ENCODE measurements at places on chromosomes 13 and 19.

- DNase-seq: no peak
These were observed 7.2 kb downstream of the RNASEH2B start for GRCh38 chr13:50916701-50917184.

DNA sequence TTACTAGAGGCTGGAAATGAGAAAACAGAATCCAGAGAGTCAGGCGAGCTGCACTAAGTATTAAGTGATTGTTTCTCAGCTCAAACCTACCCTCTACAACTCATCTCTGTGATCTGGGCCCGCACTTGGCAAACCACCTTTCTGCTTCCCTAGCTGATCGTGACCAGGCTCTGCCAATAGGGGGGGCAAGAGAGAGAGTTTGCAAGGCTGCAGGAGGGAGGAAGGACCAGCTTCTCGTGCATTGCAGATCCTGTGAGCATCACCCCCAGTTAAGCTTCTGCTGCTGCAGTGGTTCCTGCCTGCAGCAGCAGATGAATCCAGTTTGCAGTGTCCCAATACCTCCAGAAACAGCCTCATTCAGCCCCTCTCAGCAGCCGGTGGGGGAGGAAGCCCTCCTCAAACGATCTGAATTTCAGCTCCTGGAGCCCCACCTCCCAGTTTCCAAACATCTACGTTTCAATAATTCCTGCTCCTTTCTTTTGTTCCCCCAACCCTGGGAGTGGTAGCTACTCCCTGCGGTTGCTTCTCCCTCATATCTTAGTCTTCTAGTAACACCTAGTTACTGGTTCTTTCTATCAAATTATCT lies 20.0 kb downstream of the XRCC1 start:
- DNase-seq: peak; percentile 87

DNA sequence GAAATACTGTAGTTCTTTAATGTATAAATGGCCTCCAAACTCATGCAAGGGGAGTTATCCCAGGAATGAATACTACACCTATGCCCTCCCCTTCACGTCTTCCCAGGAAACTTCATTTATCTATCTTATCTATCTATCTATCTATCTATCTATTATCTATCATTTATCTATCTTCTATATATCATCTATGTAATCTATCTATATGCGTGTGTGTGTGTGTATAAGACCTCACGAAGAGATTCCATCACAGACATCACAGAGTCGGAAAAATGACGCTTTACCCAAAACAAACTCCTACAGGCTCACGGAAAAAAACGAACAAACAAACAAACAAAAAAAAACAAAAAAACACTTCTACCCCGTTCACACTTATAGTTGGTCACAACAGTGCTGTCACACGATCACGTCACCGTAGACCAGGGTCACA lies 486 bp downstream of the ZNF529 start:
- DNase-seq: no peak

DNA sequence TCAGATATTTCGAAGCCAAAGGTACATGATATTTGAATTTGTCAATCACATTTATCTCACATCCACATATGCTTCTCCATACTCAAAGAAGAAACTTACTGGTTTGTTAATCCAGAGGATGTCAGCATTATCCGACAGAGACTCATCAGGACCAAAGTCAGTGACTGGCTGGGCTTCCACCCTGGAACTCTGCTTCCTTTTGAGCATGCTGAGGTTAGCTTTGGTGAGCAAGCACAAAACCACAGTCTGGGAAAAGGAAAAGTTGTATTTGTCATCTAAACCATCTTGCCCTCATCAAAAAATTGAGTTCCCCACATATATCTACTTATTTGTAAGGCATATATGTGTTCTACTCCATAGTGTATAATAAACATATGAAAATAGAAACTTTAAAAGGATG lies 17.4 kb downstream of the NALCN start:
- no peak for DNase-seq

DNA sequence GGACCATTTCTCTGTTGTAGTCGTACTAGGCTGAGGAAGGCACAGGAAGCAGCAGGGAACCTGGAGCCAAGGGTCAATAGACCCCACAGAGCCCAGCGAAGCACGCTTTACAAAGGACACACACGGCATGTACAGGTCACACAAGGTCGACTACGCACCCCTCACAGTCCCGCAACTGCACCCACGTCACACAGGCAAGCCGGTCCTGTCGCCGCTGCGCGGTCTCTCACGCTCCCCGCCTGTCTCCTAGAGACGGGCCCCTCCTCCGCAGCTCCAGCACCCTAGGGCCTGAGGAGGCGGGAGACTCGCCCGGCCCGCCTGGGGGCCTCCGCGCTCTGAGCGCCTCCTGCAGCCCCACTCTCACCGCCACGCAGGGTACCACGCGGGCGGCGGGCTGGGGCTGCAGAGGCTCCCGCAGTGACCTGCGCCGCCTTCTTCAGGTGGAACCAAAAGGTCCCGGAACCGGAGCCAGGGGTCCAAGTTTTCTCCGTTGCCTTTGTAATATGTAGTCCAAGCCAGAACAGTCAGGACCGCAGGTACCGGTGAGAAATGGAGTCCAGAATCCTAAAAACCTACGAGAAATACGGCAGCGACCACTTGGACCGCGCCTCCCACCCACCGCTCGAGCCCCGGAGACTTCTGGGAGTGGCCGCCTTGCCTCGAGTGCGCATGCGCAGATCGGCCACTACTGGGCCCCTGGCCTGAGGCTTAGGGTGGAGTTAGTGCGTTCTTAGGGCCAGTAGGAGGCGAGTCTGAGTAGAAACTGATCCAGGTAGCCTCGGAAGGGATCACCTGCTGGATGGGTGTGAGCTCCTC lies at the start of gene ZNF607:
Gene ZNF607, minus strand, starts transcription at position 651 of the 816 bp plus-strand sequence. CDS start 8,143 bp downstream, outside the sequence.
- peak; percentile 96 for DNase-seq

- DNase-seq: no peak
These were observed 12.9 kb upstream of the PRR19 start for GRCh38 chr19:42288881-42289555.

DNA sequence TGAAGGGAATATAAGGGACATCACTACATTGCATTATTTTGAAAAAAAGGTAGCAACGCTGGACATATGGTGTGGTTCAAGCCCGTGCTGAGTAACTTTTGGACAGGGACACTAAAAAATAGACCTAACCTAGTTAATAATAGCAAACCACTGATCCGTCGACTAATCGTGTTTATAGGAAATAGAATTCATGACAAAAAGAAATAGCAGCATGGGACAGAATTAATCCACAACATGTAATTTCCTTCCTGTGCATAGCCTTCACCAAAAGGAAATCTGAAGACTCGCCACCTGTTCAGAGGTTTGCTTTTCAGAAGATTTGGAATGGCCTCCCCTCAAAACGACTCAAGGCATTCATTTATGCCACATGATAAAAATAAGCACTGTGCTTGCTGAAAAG lies 128.7 kb downstream of the FGF14 start:
- DNase-seq: no peak

DNA sequence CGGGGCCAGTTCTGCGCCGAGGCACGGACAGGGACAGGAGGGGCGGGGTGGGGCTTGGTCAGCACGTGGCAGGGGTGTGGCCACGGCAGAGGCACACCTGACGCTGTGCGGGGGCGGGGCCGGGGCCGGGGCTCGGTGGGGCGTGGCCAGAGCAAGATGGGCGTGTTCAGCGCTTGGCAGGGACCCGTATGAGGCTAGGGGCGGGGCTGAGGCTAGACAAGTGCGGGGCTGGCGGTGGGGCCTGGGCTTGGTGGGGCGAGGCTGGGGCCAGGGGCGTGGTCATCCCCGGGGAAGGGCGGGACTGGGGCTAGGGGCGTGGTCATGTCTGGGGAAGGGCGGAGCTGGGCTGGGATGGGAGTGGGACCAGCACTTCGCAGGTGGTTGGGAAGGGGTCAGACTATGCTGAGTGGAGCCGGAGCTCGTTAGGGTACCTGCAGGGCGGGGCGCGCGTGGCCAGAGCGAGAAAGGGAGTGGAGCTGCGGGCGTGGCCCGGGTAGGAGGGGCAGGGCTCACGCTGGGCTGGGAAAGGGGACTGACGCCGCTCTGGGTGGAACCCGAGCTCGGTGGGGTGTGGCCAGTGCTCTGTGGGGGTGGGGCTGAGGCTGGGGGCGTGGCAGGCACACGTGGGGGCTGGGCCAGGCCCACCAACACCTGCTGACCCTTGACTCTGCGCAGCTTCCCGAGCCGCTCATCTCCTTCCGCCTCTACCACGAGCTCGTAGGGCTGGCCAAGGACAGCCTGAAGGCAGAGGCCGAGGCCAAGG lies 12.8 kb downstream of the POLR2E start:
- DNase-seq: no peak

- DNase-seq: no peak
These were observed 1.5 kb downstream of the RAB20 start for GRCh38 chr13:110559986-110560385.

GRCh38 chr13:111952814-111953213 lies 114.1 kb upstream of the SOX1 start:
- no peak for DNase-seq

- no peak for DNase-seq
These were observed 55.2 kb downstream of the ALOX5AP start for GRCh38 chr13:30790592-30790991.

DNA sequence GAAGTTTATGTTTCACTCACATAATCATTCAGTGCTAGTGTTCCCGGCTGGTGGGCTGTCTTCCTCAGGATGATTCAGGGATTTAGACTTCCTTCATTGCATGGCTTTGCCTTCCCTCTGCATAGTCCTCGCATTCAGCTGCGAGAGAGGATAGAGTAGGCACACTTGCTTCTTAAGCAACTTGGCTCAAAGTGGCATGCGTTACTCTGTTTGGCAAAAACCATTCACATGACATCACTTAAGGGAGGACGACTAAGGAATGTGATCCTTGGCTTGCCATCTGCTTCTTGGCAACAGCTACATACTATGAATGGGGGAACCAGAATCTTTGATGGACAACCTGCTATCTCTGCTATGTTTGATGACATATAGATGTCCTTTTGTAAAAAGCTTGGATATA lies 359.3 kb downstream of the TDRD3 start:
- DNase-seq: no peak

DNA sequence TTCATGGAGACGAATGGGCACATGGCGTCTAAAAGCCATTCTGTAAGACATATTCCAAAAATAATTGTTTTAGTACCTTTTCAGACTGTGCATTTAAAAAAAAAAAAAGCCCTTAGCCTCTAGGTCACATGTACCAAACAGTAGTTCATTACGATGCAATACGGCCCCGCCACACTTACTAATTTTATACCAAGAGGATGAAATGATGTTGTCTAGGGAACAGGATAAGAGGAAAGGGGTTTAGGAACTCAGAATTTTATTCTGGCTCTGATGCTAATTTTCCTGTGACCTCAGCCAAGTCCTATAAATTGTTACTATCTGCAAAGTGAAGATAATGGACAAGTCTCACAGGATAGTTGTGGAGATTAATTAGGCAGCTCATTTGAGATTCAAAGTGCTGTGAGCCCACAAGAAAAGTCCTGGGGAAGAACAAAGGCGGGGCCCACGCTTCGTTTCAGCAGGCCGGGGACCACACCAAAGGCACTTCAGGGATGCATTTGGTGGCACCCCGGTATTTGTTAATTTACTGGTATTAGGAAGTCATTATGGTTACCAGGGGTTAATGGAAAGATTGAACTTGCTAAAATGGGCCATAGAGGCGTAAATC lies 511.1 kb downstream of the IRS2 start:
- no peak for DNase-seq

GRCh38 chr19:58516246-58516836 lies 3.3 kb downstream of the ZBTB45 start:
- no peak for DNase-seq

- no peak for DNase-seq
These were observed 22.0 kb downstream of the LHFPL6 start for GRCh38 chr13:39580881-39581575.

DNA sequence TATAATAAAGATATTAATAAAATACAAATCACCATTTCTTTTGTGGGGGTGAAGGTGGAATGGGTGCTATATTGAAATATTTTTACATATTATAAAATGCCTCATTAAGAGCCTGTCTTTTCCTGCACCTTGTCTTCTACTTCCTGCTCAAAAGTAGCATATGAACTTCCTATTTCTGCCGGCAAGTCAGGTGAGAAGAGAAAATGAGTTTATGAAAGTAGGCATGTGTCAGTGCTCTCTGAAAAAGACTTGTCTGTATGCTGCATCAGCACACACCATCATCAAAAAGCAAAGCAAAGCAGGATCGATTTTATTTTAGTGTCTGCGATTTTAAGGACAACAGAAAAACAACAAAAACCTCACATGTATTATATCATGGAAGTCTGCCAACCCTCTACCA lies 114.2 kb downstream of the RAP2A start:
- no peak for DNase-seq

DNA sequence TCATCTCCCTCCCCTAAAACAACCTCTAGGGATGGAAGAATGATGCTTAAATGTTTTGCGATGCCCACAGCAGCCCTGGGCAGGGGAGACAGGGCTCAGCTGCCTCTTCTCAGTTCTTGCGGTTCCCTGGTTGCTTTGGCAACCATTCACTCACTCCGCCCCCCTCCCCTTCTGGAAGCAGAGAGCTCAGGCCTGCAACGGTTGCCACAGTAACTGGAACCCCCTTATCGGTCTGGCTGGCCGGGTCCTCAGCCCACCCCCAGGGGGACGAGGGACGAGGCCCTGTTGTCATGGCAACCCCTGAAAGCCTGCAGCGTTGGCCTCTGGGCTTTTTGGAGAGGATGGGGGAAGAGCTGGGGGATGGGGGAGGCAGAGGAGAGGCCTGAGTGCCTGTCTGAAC lies 19.5 kb downstream of the NOVA2 start:
- DNase-seq: no peak

GRCh38 chr13:102838982-102839381 lies 6.8 kb upstream of the ERCC5 start:
- no peak for DNase-seq

DNA sequence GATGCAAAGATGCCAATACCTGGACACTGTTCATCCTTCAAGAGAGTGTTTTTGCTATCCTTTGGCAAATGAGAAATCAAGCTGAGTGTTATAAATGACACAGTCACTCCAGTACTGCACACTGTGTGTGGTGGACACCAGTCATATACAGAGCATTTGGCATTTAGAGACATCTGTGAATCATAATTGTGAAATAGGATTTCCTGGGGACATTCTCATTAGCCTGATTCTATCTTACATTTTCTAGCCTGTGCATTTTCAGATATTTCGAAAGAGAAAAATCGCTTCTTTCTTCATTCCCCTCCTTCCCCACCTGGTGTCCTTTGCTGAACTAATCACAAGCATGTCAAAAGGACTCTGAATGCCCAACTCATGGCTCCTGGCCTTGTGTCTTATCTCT lies 781.0 kb upstream of the ARGLU1 start:
- no peak for DNase-seq

Measured in Calu3 (cell line).